ENCODE measurements at places on chromosomes 11 and 22. TPM values are rescaled to one million over a fixed set of nuclear protein-coding genes. Genes with fewer than 3 reads are reported as not detected.
A peak's percentile ranks its signal among the peaks of the same experiment; 100 is the strongest.

DNA sequence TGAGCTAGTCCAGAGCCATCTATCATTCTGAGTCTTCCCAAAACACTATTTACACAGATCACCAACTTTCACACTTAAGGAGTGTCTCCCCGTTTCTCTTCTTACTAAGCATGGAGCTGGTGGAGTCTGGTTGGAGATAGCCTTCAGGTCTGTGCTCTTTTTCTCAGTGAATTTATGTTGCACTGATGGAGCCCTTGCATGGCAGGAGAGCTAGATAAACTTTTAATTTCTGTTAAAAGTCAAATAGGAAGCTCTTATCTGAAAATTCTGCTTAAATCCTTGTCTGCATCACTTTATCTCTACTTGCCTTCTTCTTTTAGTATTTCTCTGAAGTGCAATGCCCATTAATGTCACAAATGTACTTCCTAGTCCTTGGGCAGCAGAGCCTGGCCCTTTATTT, 63.4 kb downstream of the ST3GAL4 start:
- DNase-seq, result no peak

GRCh38 chr11:36340897-36341296, 44.8 kb downstream of the PRR5L start:
- DNase-seq, result no peak

- peak; percentile 77 for DNase-seq
These were observed 83.0 kb downstream of the ABTB2 start for GRCh38 chr11:34274712-34275398.

DNA sequence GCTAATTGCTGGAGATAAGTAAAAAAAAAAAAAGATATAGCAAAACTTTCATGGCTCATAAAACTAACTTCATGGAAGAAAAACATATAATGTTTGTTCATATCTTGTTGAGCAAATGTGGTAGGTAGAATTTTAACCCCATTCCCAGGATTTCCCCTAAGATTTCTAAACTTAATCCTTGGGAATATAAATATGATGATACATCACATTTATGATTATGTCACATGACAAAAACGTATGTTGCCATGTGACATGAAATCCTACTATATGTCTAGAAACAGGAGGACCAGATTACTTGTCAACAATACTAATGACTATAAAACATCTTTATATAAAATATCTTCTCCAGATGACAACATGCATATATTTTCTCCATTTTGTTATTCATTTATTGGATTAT, 679.0 kb upstream of the LRRC4C start:
- DNase-seq, result no peak

- no peak for DNase-seq
These were observed 13.0 kb upstream of the TEF start for GRCh38 chr22:41368543-41369423.

GRCh38 chr11:40376331-40376730, 1083.1 kb downstream of the LRRC4C start:
- no peak for DNase-seq

DNA sequence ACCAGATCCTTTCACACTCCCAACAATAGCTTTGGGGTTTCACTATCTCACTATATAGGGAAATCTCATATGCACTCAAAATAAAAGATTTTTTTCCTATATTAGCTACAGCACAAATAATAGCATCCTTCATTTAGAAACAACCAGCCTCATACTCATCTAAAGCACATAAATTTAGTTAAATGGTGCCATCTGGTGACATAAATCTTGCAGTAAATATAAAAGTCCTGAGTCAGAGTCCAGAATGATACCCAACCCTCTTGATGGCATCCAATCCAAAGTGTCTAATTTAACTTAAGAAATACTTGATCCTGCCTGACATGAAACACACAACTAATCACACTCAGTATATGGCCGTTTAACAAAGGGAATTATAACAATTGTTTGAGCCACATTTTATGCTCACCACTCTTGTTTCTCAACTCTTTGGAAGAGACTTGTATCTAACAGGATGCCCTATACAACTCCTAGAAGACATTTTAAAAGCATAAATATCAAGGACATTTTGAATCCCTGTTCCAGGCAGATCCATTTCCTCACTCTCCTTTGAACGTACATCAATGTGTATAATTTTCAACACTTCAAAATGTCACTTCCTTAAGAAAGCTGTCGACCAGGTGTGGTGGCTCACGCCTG, 36.2 kb downstream of the DLG2 start:
- peak; percentile 7 for DNase-seq

DNA sequence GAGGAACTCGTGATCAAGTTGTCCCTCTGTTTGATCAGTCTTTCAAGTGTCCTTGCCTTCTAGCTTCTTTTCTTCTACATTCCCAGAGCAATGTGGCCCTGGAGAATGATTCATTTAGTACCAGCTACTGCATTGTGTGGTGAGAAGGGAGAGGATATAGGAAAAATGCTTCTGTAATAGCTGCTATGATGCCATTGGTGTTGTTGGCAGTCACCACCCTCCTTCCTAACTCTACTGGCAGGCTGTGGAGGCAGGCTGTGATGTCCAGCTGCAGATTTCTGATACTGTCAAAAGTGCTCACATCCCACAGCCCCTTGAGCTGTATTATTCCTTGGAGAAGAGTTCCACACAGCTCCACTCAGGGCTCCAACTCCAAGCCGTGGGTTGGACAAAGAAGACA, 52.8 kb downstream of the ENDOD1 start:
- DNase-seq, result no peak

- peak; percentile 75 for DNase-seq
These were observed 408.3 kb downstream of the ETS1 start for GRCh38 chr11:128179039-128179438.

DNA sequence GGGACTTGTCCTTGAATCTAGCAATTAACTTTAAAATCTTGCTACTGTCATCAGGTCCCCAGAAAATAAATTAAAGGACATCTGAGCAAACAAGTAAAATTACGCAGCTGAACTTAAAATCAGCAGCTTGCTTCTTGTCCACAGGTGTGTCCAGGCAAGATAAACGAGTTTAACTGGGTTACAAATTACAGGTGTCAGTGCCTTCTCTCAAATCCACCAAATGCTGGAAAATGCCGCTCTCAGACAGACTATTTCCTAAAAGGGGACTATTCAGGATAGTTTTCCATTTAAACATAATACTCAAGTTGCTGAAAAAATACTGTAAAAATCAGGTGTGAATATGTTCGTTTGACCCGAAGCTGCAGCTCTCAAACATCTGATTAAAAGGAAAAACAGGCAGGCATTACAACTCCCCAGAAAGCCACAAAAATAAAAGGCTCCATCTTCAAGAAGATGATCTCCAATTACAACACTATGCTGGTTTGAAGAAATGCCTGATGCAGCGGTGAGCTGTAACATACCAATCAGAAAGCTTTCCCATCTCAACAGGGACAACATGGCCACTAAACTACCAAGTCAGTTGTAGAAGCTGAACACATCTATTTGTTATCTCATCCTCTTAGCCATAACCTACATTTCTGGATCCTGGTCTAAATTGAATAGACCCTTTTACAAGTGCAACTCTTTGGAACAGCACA, 82.1 kb downstream of the CADM1 start:
- no peak for DNase-seq

The MYBPC3 gene
- 0.30 TPM for total RNA-seq

DNA sequence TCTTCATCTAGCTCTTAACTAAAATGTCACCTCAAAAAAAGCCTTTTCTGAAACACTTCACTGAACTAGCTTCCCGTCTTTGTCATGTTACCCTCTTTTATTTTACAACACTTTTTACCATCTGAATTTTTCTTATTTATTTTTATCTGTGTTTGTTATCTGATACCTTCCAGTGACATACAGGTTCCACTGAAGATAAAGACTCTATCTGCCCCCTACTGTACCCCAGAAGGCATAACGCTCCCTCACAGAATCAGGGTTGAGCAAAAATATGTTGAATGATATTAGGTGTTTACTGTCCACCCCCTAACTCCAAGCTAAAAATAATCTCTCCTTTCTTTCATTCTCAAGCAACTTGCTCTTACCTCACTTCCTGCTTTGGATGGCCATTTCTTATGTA, 654.2 kb downstream of the NELL1 start:
- no peak for DNase-seq

DNA sequence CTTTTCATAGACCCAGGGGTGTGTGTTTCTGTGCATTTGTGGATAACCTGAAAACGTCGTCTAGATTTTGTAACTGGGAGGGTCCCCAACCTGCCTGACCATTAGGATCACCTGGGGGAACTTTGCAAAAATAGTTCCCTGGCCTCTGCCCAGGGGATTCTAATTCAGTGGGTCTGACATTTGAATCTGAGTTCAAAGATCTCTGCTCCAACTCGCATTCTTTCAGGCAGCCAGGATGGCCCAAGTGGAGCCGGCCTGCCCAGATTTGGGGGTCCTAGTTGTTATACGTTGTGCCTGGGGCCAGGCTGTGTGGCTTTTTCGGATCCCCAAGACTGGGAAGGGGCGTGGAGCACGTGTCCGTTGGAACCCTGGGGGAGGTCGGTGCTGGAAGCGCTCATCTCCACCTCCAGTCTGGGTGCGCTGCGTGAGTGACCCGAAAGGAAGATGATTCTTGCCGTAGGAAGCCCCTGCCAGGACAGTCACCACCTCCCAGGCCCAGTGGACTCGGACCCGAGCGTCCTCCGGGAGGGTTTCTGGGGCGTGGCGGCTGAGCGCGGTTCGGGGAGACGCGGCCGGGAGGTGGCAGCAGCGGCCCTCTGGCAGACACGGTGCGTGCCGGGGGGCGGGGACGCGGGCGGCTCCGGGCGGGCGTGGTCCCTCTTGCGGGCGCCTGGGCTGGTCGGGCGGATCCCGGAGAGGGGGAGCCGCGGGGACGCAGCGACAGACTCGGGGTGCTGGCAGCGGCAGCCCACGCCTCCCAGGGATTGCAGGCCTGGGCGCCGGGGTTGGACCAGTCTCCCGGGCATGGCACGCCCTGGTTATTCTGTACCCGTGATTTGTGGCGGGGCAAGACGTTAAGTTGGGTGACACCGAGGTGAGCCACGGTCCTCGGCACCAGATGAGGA, 29.2 kb upstream of the PLET1 start:
- DNase-seq, result peak; percentile 22

The PIWIL4 gene
- total RNA-seq, result 6.2 TPM

- DNase-seq, result no peak
These were observed 184.9 kb upstream of the SESN3 start for GRCh38 chr11:95415837-95416304.

The RASL10A gene
- 0.39 TPM for total RNA-seq

GRCh38 chr11:19328586-19329311, 88.0 kb upstream of the E2F8 start:
- DNase-seq, result no peak

The SIPA1 gene
- total RNA-seq, result 12.1 TPM

DNA sequence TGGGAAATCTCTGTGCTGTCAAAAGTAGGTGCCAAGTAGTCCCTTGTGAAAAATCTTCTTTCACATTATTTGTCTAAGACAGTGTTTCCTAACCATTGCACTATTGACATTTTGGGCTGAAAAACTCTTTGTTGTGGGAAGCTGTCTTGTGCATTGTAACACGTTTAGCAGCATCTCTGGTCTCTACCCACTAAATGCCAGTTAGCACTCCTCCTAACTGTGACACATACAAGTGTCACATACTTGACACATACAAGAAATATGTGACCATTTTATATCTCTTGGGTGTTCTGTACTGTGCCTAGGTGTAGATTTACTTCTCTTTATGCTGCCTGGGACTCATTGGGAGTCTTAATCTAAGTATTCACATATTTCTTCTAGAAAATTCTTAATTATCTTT, 57.8 kb downstream of the NXPE1 start:
- DNase-seq, result no peak

The PGR gene
- total RNA-seq, result 0.10 TPM

- no peak for DNase-seq
These were observed 46.8 kb downstream of the PLAAT5 start for GRCh38 chr11:63444160-63444559.

DNA sequence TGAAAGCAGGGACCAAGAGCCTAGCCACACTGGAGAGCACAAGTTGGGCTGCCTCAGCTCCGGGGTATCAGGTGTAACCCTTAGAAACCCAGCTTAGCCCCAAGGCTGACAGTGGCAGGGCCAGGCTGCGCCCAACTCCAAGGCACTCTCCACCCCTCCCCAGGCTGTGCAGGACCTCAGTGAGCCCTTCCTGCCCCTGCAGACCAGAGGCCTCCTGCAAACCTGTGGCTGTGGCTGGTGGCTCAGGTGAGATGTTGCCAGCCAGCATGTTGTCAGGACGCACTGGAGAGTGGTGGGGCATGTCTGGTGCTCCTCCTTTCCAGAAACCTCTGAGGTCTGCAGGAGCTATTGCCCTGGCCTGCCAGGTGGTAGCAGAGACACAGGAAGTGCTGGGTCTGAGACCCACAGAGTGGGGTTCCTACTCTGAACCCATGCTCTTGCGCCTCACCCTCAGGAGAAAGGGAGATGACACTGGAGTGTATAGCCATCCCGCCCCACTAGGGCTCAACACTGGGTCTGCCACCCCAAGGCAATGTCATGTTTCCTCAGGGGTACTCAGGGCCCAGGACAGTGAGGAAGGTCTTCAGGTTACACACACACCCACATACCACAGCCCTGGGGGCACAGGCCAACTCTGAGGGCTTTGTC, 2.4 kb upstream of the SCARF2 start:
- DNase-seq, result no peak

DNA sequence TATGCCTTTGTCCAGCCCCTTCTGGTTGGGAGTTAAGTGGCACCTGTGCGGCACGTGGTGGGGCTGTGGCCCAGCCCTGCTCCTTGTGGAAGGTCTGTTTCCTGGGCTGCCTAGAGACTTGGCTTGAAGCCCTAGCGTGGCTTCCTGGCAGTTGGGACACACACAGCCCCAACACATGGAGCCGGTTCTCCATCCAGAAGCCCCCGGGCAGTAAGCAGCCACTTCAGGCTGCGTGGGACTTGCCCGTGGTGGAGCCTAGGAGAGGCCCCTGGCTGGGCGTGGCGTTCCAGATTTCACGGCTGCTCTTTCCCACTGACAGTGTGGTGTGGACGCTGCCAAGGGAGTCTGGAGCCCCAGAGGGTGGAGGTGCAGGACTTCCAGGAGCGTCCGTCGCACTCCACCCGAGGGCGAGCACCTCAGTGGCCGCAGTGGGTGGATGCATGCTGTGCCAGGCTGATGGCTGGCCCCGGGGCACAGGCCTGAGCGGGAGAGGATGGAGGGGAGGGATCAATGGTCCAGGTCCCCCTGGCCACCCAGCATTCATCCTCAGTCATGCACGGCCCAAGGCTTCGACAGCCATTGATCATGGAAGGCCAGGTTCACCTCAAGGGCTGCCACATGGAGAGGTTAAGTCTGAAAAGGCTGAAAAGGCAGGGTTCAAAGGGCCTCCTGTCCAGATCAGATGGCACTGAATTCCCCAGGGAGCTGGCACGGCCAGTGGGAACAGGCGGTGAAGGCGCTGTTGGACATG, 9.3 kb downstream of the CCND1 start:
- DNase-seq, result no peak

- DNase-seq, result no peak
These were observed 724.2 kb downstream of the NTM start for GRCh38 chr11:132094598-132094997.

DNA sequence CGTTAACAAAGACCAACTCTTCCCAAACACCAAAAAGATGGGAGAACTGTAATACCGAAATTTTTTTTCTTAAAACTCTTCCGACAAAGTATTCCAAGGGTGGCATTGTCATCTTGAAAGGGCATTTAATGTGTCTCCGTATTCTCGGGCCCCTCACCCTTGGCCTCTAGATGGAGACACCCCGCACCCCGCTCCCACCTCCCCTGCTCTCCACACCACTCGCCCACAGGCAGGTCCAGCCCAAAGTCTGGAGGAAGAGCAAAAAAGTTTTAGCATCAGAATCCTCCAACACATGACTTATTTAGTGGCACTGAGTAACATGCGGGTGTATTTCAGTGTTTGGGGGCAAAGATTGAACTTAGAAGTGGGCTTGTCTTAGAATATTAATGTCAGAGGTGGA, 20.7 kb downstream of the SPATA19 start:
- DNase-seq, result no peak
